Stimulated activated CD4-positive, alpha-beta T cell treated with anti-CD3 and anti-CD28 coated beads, Interleukin-1b, Interleukin-23, amount 100 ng/mL, for 48 hours (primary cell): ENCODE measurements at places on chromosomes 7 and 10.

GRCh38 chr10:84397735-84398144, 69.4 kb downstream of the CCSER2 start:
- no peak for DNase-seq

DNA sequence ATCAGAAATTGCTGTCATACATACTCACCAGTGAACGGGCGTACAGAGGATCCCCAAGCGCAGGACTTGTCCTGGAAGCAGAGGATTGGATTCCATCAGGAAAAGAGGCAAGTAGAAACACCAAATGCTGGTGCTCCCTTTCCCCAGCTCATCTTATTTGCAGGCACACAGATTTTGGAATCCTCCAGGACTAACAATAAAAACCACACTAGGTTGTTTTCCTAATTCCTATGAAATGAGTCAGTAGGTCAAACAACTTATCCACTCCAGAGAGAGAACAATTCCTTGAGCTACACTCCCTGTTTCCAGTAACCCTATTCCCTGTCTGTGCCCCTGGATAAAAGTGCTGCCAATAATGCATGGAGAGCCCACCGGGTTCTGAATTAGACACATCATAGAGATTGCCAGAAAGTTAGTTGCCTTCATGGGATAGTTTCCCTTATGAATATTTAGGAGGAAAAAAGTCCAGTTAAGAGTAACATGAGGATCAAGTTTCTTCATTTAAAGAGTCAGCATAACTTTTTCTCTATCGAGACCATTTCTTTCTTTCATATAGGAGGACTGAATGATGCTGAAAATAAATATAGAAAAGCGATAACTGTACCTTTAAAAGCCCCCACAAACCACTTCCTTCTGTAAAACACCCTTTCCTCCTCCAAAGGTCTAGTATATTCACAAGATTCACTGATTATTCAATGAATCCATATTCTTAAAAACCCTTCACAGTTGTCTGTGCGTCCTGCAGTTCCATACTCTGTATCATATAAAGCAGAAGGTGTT, 178.3 kb upstream of the KLF14 start:
- DNase-seq = no peak

DNA sequence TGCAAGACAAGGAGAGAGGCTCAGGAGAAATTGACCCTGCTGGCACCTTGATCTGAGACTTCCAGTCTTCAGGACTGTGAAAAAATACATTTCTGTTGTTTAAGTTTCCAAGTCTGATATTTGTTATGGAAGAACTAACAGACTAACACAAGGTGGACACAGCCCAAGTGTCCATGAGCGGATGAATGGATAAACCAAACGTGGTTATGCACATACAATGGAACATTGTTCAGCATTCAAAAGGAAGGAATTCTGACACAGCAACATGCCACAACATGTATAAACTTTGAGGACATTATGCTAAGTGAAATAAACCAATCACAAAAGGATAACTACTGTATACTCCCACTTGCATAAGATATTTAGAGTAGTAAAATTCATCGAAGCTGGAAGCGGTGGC, 76.5 kb downstream of the FAM13C start:
- DNase-seq = no peak

- no peak for DNase-seq
These were observed 96.2 kb downstream of the EXOC4 start for GRCh38 chr7:133349101-133349500.

GRCh38 chr7:129047761-129048160, 7.2 kb downstream of the TNPO3 start:
- DNase-seq = no peak

DNA sequence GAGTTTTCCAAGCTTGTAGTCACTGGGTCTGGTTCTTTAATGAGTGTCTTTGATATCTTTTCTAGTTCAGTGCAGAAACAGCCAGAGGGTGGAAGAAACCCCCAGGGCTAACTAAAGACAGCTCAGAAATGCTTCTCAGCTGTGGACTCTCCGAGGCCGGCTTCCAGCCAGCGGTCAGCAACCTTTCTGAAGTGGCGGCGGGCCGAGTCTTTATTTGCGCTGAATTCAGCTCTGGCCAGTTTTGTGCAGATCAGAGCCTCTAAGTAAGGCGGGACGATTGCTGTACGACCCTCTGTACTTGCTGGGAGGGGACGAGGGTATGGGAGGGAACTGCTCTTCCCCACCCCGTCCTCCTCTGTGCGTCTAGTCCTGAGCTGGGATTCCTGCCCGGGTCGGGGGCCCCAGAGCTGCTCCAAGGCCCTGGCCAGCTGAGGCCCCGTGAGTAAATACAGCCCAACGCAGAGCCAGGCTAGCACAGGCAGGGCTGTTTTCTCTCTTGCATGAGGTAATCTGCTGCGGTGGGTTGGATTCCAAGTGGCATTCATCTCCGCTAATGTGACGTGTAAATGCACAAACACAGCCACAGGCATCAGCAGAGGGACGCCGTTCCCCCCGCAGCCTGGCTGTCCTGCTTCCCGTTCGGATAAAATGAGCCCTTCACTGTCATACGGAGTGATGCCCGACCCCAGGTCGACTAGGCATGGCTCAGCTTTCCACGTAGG, 159.8 kb downstream of the PIP4K2A start:
- no peak for DNase-seq

GRCh38 chr7:127114742-127115265, 137.9 kb downstream of the GRM8 start:
- DNase-seq = no peak

DNA sequence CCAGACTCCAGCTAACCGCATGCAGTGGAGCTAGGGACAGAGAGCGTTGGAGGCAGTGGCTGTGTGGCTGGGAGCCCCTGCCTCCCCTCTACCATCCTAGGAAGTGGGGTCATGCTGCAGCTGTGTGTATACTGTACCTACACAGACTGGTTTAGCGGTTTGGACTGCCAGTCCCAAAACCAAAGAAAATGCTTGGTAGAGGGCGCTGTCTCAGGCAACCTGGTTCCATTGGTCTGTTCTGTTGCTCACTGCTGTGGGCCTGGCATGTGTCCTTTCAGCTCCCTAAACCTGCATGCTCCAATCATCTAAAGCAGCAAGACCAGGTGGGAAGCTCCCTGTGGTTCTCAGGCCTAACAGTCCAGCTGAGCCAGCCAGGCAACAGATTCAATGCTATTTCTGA, 4.5 kb downstream of the RBP4 start:
- DNase-seq = no peak

GRCh38 chr10:34666008-34666704, 148.9 kb downstream of the PARD3 start:
- DNase-seq = no peak

DNA sequence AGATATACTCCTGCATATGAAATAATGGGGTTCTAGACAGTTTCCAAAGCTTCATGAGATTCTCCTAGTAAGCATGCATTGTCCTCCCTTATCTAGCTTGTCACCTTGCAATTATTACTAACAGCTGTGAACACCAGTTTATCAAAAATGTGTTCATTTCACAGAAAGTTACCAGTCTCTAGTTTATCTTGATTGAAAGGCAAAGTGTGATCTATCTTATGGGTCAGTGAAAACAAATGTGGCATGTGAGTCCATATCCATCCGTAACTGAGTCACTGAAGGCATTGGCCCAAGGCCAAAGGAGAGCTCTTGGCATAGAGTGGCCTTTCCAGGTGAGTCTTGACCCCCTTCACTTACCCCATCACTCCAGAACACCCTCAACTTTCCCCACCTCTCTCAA, 53.2 kb downstream of the GSAP start:
- DNase-seq = no peak

- DNase-seq = no peak
These were observed 140.5 kb downstream of the LRRC4 start for GRCh38 chr7:127890726-127891125.

DNA sequence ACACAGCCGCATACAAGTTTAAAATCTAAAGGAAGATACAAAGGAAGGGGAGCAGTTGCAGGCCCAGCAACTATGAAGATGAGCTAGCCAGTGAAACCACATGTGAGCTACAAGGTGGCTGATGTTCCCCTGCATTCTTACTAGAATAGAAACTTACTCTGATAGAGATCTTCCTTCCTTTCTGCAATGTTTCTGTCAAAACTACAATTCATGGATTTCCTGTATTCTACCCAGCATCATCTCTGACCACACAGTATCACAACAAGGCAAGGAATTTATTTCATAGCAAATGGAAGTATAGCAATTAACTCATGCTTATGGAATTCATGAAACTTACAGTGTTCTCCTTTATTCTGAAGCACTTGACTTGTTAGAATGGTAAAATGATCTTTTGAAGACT, 68.7 kb upstream of the AASS start:
- no peak for DNase-seq

- no peak for DNase-seq
These were observed 17.2 kb downstream of the SAP25 start for GRCh38 chr7:100556541-100556940.

DNA sequence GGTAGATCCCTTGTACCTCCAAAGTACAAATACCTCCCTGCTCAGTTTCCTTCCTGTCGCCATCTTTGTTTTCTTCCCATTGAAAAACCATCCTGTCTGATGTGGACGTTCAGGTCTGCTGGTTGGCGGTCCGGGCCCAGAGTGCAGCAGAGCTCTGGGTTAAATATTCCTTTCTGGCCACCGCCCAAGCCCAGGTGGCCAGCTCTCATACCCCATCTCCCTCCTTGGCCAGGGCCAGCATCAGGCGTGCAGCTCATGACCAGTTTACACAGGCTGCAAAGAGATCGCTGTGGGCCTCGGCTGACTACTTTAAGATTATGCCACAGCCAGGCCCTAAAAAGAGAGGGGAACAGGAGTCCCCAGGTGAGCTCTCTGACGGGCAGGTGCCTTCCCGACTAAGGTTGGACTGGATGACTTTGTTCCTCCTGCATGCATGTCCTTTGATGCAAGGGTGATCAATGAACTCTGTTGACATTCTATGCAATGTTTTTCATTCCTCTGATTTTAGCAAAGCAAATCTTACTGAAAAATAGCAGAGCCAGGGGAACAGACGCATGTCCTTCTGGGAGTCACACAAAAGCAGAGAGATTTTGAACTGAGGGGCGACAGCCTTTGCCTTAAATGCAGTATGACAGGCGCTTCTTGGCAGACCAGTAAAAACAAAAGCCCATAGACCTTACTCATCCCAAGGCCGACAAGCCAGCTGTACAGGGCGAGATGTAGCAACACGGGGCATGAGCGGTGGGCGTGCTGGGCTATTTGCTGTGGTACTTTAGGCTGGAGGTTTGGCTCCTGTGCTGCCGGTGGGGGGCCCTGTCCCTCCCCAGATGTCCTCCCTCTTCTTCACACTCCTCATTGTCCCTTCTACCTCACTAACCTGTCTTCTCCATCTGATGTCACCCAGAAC, 33.3 kb upstream of the SH2B2 start:
- DNase-seq = no peak

- peak; percentile 70 for DNase-seq
These were observed 12.7 kb downstream of the IKZF1 start for GRCh38 chr7:50317221-50317678.

DNA sequence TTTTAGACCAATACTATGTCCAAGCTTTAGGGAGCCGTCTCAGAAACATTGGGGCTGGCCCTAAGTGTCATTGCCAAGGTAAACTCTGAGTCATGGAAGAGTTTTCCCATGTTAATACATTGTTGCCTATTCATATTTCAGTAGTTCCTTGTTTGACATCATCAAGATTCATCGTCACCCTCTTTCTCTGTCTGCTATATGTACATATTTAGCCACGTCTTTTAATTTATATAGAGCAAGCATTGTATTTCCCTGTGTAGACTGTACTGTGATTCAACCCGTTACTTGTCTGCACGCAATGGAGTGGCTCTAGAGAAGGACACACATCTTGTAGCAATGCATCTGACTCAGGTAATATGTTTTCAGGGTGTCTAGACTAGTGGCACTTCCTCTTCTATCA, 217.9 kb upstream of the TPK1 start:
- no peak for DNase-seq

- no peak for DNase-seq
These were observed 151.8 kb upstream of the STK17A start for GRCh38 chr7:43431020-43431595.

DNA sequence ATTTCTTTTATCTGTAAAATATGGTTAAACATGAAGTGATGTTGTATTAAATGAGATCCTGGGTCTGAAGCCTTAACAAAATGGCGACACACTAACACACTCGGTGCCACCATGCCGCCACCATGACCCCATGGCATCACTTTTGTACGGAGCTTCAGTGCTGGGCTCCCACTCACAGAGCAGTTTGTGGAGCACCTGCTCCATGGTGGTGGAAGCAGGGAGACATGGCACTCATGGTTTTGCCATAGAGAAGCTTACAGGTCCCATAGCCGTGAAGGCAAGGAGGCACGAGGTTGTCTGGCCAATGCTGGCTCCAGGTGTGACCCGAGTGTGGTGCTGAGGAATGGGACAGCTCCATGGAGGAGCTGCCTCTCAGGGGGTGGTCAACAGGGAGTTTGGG, 63.5 kb upstream of the EN2 start:
- DNase-seq = no peak

DNA sequence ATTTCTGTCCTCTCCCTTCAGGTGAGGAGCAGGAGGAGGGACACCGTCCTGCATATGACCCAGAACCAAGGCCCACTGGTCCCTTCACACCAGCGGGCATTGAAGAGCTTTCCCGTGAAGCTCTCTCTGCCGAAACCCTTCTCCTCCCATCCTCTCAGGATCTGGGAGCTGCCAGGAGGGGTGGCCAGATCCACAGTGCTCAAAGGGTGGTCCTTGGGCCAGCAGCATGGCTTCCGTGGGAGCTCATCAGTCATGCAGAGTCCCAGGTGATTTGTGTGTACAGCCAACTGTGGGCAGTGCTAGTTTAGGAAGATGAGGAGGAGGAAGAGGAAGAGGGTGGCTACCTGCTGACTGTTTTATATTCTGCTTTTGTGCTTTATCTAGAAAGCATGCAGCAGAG, 28.4 kb downstream of the CNPY1 start:
- no peak for DNase-seq

DNA sequence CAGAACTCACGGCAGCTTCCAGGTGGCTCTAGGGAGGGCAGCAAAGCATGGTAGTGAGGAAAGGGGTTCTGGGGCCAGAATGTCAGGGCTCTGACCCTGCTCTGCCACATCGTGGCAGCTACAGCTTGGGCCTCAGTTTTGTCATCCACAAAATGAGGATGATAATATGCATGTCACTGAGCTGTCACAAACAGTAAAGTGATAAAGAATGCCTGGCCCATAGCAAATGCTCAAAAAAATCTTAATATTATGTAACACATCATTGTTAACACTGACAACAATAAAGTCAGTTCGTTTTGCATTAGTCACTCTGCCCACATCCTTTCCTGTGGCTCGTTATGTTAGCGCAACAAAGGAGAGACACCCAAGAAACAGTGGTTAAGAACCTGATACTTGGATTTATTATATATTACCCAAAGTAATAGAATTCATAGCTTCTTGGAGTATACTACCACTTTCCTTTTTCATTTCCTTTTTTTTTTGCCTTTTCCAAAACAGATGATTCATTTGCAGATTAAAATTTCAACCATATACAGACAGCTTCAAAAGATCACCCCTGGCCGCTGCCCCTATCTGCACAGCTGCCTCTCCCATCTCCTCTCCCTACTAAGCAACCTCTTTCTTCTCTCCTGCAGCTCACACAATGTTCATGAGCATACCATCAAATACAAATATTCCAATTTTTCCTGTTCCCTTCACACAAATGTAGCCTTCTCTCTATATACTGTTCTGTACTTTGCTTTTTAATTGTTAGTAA, 45.5 kb upstream of the DDC start:
- DNase-seq = peak; percentile 32

- DNase-seq = no peak
These were observed at the start of gene IFIT1B for GRCh38 chr10:89377705-89378637. TSS of gene IFIT1B (plus strand) at chr10:89378056. CDS start at chr10:89378136, 80 bp downstream.
